ENCODE measurements at places on chromosomes 3 and 15. TPM values are rescaled to one million over a fixed set of nuclear protein-coding genes. Genes with fewer than 3 reads are reported as not detected.

Gene EPHA6
- 78.5 TPM for total RNA-seq

- DNase-seq = no peak
These were observed 208.4 kb upstream of the CGNL1 start for GRCh38 chr15:57167821-57168395.

Gene ZNF502
- 9.8 TPM for total RNA-seq

DNA sequence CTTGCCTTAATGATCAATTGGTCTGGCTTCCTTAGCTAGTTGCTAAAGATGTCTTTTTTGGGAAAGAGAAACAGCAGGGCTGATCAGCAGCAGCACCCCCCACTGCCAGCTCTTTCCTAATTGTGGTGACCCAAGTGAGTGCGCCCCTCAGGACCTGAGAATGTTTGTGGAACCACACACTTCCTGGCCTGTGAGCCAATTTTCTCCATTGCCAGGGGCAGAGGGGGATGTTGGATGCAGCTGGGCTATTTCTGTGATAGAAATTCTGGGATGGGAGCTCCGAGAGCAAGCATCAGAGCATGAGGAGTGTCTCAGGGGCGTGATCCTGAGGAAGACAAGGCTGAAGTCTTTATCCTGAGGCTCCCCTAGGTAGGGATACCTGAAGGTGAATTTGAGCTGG is 66.6 kb downstream of the CLDN11 start:
- no peak for DNase-seq

Gene FAM174B
- 9.9 TPM for total RNA-seq

- DNase-seq = no peak
These were observed 1.1 kb upstream of the SPATA12 start for GRCh38 chr3:57059411-57059810.

- no peak for DNase-seq
These were observed 552.6 kb downstream of the NSUN3 start for GRCh38 chr3:94615275-94616065.

DNA sequence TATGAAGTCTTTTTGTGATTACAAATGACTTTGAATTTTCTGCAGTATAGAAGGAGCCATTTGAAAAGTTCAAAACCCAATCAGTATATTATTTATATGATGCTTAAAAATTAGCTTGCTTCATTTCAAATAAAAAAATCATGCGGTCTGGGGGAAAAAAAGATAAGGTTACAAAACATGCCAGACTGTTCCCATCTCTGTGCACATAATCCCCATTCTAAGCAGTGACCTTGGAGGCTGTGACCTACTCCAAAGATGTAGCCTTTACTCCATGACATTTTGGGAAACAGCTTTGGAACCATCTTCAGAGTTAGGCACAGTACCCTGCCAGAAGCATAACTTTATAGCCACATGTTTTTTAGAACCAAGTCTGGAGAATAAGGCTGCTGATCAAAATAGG is 447.7 kb upstream of the WNT5A start:
- no peak for DNase-seq

DNA sequence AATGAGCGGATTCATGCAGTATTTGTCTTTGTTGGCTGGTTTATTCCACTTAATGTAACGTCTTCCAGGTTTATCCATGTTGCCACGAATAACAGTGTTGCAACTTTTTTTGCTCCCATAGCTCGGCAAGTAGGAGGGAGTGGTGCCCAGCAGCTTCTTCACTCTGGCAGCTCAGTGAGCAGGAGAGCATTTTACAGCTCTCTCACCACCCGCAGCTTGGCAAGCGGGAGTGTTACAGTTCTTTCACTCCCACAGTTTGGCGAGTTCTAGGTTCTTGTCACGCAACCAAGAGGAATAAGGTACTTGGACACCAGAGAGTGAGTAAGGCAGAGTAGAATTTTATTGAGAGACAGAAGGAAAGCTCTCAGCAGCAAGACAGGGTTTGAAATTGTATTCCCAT is 935.2 kb downstream of the TBL1XR1 start:
- no peak for DNase-seq

GRCh38 chr15:33154351-33155166 is 40.0 kb downstream of the FMN1 start:
- no peak for DNase-seq

DNA sequence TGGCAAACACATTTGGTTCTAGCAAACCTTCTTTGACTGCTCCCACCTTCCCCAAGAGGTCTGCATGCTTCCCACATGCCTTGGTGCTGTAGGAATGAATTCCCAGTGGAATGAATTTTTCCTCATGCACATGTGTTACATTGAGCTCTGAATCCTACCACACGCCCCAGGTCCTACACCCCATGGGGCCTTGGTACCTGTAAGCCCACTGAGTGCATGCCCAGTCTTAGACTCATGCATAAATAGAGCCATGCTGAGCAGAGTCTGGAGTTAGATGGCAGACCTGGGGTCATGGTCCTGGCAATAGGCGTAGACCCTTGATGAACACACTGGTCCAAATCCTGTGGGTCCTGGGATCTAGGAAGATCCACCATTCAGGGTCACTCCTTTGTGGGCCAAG is 81.8 kb downstream of the EPHB1 start:
- DNase-seq = no peak

DNA sequence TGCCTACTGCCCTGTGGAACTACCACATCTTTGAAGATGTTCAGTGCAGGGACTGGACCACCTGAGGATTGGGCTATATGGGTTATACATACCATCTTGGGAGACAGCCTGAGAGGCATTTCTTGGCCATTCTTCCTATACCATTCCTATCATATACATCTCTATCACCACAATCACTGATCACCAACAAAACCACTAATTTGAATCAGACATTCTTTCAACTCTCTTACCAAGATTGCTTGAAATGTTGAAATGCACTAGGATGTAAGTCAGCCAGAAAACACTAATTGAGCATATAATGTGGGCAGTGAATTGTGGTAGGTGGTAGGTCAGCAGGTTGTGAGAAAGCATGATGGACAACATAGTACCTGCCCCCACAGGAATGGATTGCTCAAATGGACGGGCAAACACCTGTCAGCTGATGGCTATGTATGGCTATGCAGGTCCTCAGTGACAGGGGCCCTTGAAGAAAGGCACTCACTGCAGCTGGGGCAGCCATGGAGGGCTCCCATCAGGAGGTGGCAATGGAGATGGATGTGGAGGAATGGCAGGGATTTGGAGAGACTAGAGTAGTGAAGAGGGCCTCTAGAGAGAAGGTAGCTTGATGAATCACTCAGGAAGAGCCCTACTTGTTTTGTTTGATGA is 49.1 kb downstream of the AMOTL2 start:
- DNase-seq = no peak

Gene PLOD2
- total RNA-seq = 67.7 TPM

DNA sequence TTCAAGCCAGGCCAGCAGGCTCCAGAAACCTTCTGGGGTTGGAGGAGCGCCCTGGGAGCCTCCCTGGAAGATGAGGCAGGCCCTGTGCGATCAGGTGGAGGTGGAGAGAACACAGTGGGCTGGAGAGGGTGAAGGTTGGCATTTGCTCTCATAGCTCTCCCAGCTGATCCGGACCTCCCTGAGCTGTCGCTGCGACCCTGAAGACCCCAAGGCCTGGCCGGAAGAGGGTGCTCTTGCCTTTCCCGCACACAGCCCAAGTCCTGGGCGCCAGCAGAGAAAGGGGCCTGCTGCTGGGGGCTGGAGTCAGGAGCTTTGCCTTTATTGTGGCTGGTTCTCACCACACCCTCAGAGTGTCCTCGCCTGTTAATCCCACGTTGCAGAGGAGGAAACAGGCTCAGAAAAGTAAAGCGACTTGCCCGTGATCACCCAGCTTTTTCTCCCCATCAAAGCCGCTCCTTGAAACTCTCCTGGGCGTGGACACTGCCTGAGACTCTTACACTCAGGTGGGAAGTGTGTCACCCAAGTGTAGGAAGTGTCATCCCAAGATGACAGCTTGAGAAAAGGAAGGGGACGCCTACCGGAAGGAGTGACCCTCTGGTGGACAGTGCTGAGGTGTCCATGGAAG is 8.6 kb upstream of the RPL29 start:
- DNase-seq = peak; percentile 87

DNA sequence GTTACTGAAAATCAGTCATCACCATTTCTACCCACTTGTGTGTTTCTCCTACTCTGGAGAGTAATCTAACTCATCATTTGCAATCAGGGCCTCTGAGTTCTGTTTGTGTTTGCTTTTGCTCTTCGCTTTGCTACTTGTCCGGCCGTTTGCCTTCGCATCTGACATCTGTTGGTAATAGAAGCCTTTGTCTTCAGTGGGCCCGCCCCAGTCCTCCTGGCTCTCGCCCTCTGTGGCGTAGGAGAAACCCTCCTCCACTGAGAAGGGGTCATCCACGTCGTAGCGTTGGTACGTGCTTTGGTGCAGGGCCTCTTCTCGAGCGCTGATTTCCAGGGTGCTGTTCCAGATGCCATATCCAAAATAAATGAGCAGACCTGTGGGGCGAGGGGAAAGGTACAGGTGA is 48.3 kb downstream of the CLDN11 start:
- no peak for DNase-seq

- no peak for DNase-seq
These were observed 109.7 kb downstream of the GALK2 start for GRCh38 chr15:49279521-49280456.

DNA sequence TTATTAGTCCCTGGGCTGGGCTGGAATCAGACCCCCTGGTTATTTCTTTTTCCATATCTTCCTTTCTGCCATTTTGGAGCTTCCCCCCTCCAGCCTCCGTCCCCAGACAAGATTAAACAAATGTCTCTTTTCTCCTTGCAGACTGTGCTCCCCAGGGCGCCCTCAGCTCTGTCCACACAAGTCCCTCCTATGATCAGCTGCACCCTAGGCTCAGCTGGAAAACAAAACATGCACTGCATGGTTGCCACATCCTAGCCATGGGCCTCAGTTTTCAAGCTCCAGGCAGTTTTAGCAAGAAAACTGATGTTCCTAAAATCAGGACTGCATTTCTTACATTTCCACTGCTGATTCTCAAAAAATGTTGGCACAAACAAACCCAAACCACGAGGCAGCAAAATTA is 23.5 kb upstream of the RFTN1 start:
- no peak for DNase-seq

GRCh38 chr15:53759411-53759931 is at the start of gene WDR72:
Gene WDR72, minus strand, starts transcription at chr15:53759663. Its CDS starts 26,514 bp downstream, at chr15:53733149.
- DNase-seq = peak; percentile 24

DNA sequence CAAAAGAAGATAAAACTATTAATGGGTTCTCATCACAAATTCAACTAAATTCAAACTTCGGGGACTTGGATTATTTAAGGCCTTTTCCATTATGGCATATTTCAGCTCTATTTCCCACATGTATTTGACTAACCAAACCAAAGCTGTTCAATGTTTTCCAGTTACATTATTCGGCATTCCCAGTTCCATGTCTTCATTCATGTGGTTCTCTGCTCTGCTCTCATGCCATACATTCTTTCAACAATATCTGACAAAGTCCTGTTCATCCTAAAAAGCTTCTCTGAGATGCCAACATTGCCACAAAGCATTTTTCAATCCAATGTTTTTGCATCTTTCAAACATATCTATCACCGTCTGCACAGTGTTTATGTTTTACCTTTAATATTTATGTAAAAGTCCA is 141.4 kb downstream of the GREM1 start:
- DNase-seq = no peak

- no peak for DNase-seq
These were observed 39.5 kb downstream of the TMEM108 start for GRCh38 chr3:133077688-133078087.

GRCh38 chr15:58934114-58934447 is 602 bp upstream of the SLTM start:
- no peak for DNase-seq

Gene STAG1
- total RNA-seq = 57.0 TPM

GRCh38 chr3:44208086-44208485 is 33.6 kb upstream of the TOPAZ1 start:
- no peak for DNase-seq

Gene C15orf62
- total RNA-seq = 0.17 TPM

DNA sequence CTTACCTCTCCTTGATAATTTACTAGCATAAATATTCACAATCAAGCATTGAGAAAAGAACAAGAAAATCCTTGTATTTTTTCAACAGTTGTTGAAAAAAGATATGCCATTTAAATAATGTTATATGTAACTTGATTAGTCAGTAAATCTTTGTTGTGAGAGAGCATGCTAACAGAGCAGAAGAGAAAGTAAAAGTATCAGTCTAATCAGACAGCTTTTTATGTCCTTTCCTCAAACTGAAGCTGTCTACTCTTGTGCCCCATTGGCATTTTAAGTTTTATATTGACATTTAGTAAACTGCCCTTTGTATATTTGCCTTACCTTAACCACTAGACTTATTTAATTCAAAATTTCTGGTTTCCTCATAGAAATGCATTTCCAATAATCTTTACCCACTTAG is 668.7 kb downstream of the OTOL1 start:
- no peak for DNase-seq

Gene UCN2
- not detected for total RNA-seq

DNA sequence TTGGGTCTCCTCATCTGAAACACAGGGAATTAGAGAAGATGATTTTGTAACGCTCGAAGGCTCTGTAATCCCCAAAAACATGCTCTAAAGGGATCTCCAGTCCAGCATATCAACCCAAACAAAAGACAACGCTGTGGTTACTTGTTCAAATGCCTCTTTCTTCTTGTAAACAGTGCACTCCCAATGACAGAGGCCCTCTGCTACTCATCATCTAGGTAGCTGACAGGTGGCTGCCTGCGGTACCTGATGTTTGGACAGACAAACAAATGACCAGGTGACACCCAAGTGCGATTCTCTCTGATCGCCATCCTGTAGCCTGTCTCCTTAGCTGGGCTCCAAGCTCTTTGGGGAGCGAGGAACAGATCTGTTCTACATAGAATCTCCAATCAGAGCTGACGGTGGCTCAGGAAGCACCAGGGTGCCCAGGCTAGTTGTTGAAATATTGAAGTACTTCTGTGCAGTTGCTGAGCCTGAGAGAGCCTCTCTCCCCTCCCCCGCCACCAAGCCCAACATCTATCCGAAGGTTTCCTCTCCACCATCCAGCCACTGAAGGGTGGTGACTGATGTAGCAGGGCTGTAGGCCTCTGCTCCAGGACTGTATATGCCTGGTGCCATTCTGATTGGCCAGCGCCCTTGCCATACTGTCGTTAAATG is 238.7 kb downstream of the XXYLT1 start:
- DNase-seq = no peak

Gene NANOGP8
- not detected for total RNA-seq

DNA sequence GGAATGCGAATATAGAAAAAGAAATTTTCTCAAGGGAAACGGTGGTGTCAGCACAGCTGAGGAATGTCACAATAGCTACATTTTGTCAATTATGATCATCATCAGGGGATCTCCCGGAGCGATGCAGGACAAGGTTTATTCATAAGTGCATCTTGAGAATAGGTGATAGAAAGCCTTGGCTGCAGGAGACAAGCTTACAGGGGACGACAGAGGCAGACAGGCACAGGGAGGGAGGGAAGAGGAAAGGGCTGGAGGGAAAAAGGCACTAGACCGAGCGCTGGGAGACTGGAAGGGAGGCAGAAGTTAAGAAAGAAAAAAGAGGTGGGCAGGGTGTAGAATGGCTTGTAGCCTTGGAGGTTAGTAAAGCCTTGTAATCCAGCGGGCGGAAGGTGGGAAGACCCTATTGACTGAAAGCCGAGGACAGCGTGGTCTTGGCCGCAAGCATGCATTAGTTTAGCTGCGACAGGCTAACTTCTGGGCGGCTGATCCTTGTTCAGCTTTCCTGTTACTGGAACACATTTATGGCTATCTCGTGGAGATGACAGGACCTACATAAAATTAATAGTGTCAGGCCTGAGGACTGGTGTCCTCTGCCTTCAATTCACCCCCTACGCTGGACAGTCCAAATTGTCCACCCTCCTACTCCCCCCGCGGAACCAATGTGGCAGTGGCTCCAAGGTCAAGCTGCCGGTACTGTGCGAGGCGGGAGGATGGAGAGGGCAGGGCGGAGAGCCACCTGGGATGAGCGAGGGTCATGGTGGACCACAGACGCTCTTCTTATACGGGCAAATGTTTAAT is 1.4 kb upstream of the NECTIN3 start:
- DNase-seq = no peak
